ENCODE measurements at places on chromosomes 5 and 9.

DNA sequence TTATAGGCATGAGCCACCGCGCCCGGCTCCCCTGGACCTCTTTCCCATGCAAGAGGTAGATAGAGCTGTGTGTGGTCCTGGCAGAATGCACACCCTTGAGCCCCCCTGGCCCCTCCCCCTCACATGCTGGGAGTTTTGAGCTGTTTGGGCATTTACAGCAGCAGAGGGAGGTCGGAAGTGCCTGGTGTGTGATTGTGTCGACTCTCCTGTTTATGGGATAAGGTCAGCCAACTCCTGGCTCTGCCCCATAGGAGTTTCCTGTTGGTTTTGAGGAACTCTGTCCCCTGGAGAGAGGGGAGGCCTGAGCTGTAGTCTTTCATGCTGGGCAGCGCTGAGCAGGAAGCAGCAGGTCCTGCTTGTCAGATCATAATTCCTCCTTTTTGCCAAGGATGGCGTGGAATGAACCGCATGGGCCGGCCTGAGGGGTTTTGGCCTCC, 6.0 kb downstream of the LRRC8A start:
- DNase-seq: no peak

DNA sequence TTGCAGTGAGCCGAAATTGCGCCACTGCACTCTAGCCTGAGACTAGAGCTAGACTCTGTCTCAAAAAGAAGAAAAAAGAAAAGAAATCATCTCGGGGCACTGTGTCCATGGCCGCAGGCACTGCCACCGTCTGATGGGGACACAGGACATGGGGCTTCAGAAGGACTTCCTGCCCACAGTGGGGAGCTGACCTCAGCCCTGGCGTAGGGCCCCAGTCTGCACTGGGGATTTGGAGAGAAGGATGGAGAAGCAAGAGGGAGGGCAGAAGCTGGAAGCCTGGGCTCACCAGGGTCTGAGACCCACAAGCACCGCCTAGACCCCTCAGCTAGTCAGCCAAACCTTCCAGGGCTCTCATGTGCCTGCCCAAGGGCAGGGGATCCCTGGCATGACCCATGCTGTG, 4.1 kb upstream of the SARDH start:
- no peak for DNase-seq

DNA sequence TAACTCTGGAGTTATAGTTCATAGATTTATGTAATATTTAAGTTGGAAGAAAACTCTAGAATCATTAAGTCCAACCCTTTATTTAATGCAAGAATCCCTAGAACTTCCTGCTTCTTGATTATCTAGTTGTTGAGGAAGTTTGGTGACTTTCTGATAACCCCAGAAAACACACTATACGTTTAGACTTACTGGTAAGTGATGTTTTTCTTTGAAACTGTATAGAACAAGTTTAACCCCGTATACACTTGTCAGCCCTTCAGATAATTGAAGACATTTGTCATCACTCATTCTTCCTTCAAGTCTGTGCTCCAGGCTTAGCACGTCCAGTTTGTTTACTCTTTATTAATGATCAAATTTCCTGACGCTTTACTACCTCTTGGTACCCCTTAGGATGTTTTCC, 9.0 kb downstream of the NDUFS4 start:
- DNase-seq: no peak

DNA sequence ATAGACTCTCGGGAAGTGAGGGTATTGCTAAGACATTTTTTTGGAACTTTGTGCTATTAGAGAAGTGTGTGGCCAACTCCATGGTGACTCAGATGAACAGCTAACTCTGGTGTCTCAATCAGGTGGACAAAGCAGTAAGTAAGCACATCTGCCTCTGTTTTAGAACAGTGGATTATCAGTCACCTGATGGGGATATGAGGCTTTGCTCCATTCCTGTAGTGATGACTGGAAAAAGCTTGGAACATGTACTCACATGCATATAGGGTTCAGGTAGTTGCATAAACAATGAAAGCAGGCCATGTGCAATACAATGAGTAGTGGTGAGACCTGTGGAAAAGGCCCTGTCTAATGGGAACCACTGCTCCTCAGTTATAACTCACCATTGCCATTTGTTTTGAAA, 168.2 kb upstream of the FBN2 start:
- no peak for DNase-seq

DNA sequence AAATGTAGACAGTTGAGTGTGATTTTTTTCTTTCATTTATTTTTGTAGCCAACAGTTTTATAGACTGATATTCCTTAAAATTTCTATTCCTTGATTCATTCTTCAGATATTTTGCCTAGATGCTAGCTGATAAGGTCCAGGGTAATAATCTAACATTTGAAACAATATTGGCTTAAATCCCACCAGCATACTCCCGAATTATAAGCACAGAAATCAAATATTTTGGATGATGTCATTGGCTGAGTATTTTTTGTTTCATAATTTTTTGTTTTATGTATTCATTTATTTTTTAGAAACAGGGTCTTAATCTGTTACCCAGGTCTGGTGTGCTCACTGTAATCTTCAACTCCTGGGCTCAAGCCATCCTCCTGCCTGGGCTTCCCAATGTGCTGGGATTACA, 88.4 kb downstream of the ISL1 start:
- DNase-seq: no peak

DNA sequence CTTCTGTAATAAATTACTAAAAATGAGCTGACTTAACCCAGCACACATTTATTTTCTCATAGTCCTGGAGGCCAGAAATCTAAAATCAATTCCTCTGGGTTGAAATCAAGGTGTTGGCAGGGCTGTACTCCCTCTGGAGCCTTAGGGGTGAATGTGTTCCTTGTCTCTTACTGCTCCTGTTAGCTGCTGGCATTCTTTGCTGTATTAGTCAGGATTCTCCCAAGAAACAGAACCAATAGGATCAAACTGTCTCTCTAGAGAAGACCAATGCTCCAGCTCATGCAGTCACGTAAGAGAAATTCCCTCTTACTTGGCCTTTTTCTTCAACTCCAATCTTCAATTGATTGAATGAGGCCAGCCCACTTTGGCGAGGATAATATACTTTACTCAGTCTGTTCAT, 15.3 kb upstream of the CD180 start:
- DNase-seq: no peak

DNA sequence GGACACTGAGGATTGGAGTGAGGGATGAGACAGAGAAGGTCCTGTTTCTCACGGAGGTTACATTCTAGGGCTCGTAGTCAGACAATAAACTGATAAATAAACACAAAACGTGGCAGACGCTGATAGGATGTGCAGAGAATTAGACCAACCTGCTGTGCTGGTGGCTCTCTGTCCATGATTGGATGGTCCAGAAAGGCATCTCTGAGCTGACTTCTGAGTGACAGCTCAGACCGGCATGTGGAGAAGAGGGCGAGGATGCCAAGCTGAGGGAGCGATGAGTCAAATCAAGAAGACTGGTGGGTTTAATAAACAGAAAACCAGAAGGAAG, 132.3 kb upstream of the TAF11L2 start:
- no peak for DNase-seq

Data from midbrain (tissue), 1 donor.